Pons (tissue), 1 donor: ENCODE measurements at places on chromosomes 5 and 9.

GRCh38 chr9:7144265-7145046, 386.7 kb downstream of the KDM4C start:
- DNase-seq = no peak

- DNase-seq = no peak
Observed at GRCh38 chr5:172603251-172603806, 37.7 kb upstream of the NEURL1B start.

GRCh38 chr9:82621447-82621846, 441.5 kb downstream of the RASEF start:
- DNase-seq = no peak

- peak; percentile 48 for DNase-seq
Observed at GRCh38 chr5:175460126-175460525, 16.1 kb upstream of the DRD1 start.

DNA sequence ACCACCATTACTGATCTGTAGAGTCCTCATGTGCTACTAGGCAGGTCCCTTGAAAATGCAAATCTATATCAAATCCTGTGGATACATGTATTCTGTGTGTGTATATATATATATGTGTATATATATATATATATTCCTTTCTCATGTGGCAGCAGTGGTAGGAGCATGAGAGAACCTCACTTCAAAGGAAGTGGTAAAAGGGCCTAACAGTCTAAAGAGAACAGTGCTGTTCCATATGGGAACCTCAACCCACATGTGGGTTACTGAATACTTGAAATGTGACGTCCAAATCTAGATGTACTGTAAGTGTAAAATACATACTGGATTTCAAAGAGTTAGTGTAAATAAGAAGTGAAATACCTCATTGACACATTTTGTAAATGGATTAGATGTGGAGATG, 5.4 kb downstream of the SLC46A2 start:
- DNase-seq = no peak

- no peak for DNase-seq
Observed at GRCh38 chr5:139245637-139246339, 47.6 kb upstream of the SIL1 start.

GRCh38 chr5:89929834-89930233, 479.7 kb downstream of the CETN3 start:
- no peak for DNase-seq

- no peak for DNase-seq
Observed at GRCh38 chr5:72478276-72478675, 28.9 kb downstream of the ZNF366 start.

DNA sequence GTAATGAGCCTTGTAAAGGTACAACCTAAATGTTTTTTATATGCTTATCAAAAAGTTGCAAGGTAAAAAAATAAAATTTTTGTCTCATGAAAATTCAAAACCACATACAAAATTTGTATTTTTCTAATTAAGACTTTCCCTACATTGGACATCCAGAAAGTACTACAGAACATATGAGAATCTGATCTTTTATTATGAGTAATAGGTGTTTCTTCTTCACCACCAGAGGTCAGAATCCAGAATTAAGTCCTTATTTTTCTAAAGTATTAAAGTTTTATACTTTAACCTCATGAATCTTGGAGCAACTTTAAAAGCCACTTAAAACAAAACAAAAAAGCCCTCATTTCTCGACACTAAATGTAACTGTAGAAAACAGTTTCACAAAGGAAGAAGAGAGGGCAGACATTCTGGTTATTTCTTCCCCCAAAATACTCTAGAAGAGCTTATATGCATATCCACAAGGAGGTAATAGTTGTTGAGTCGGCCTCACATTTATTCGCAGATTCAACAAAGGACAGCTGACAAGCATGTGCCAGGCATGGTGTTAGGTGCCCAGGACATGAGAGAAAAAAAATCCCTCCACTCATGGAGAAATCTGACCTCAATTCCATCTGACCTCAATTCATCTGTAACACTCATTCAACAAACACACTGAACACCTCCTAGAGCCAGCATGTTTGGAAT, 69.3 kb downstream of the MLLT3 start:
- no peak for DNase-seq

- no peak for DNase-seq
Observed at GRCh38 chr9:108683245-108683644, 172.5 kb downstream of the ACTL7B start.

- DNase-seq = no peak
Observed at GRCh38 chr9:136003411-136004218, 42.4 kb upstream of the UBAC1 start.
